ENCODE measurements at places on chromosomes 5 and 9.

GRCh38 chr9:117232281-117232680, 182.6 kb downstream of the ASTN2 start:
- DNase-seq: no peak

GRCh38 chr5:35482167-35482755, 135.4 kb upstream of the SPEF2 start:
- no peak for DNase-seq

DNA sequence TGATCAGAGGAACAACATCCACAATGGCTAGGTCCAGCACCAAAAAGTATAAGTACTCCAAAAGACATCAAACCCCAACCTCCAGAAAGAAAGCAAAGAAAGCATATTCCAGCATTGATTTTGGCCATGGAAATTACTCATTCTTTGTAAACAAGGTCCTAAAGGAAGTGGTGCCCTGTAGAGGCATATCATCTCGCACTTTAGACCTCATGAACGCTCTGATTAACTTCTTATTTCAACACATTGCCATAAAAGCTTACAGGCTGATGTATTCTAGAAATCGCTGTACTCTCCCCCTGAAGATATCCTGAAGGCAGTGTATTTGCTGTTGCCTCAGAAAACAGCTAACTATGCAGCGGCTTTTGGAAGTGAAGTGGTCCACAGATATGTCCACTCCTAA, 82.7 kb upstream of the TNPO1 start:
- no peak for DNase-seq

GRCh38 chr5:80632700-80633099, 21.8 kb upstream of the MSH3 start:
- no peak for DNase-seq

- DNase-seq: no peak
These were observed 93.4 kb downstream of the PPIC start for GRCh38 chr5:122943050-122943698.

DNA sequence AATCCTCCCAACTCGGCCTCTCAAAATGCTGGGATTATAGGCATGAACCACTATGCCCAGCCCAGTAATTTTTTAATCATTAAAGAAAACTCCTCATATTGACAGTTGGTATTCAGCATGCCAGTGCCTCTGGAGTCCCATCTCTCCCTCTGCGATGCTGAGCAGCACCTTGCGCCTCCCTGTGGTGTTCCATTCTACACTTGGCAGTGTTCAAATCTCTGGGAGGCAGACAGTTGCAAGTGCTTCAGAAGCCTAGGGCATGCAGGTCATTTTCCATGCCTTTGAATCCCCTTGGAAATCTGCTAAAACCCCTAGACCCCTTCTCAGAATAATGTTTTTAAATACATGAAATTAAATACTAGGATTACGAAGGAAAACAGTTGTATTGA, 41.3 kb downstream of the GARNL3 start:
- no peak for DNase-seq

GRCh38 chr5:116371431-116371830, 203.2 kb downstream of the SEMA6A start:
- no peak for DNase-seq

- no peak for DNase-seq
These were observed 320.1 kb downstream of the DEPDC1B start for GRCh38 chr5:60379907-60380306.

DNA sequence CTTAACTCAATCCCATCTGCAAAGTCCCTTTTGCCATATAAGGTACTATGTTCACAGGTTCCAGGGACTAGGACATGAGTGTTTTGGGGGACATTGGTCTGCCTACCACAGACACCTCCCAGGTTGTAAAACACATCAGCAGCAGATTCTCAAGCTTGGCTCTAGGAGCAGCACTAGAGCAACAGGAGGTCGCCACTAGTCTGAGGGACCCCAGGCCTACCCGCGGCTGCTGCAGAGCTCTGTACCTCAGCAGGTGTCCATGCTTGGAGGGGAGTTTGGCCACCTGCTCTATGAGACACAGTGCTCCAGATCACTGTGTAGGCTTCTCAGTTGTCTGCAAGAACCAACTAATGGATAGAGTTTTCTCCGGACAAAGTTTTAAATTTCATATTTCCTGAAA, 262.2 kb upstream of the ARRDC3 start:
- no peak for DNase-seq

DNA sequence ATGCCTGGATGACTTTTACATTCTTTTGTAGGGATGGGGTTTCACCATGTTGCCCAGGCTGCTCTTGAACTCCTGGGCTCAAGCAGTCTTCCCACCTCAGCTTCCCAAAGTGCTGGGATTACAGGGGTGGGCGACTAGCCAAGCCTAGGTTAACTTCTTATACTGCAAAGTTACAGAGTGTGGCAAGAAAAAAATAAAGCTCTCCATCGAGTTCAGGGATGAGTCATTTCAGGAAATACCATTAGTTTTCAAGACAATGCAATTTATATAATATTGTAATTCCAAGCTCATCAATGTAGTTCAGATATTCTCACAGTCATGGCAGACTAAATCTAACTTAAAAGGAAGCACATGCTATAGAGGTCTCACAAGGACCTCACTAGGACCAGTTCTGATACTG, 11.5 kb upstream of the ABO start:
- no peak for DNase-seq

GRCh38 chr5:28903643-28904042, 1865.3 kb upstream of the CDH9 start:
- no peak for DNase-seq

DNA sequence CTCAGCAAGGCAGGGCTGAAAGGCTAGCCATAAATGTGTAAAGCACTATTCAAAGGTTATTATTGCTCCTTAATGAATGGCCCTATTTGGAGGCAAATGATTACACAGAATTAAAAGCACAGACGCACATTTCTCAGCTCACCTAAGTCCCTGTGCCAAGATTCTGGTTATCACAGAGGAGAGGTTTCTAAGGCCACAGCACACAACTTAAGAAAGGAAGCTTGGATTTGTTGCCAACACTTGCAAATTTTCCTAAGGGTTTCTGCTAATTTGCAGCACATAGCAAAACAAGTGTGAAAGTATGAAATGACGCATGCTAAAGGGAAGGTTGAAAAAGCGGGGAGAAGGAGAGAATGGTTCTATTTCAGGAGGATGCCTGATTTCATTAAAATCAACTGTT, 834.1 kb upstream of the C9orf72 start:
- DNase-seq: no peak

DNA sequence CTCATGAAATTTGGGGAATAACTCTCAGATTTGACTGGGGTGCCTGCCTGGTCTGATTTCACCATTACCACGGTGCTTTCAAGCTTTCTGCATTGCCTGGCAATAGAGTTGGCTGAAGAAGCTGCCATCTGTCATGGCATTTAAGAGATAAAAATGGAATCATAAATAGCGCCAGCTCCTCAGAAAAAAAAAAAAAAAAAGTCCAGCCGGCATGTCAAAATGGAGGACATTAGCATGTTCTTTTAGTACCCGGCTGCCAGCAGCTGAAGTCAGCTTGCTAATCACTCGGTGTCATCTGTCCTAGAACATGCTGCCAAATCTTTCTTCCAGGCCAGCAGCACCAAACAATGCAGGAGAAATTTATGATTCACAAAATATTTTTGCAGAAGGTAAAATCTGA, 57.7 kb upstream of the CER1 start:
- DNase-seq: no peak

- DNase-seq: no peak
These were observed 15.8 kb downstream of the PTPA start for GRCh38 chr9:129126749-129127618.

GRCh38 chr5:160649304-160649703, 202.7 kb downstream of the ATP10B start:
- DNase-seq: no peak

- DNase-seq: no peak
These were observed 38.0 kb upstream of the OSMR start for GRCh38 chr5:38807570-38808483.

DNA sequence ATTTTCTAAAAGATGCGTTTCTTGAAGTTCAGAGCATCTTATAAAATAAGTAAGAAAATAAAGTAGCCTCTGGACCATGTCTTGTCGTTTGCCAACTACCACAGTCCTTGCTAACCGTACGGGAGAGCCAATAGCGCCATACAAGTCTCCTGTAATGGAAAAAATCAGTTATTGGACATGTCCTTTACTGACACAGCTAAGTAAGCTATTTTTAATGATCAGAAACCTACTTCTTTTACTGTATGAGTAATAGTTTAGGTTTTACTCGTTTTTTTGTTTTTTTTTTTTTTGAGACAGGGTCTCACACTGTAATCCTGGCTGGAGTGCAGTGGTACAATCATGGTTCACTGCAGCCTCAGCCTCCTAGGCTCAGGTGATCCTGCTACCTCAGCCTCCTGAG, 37.7 kb upstream of the RAPGEF6 start:
- DNase-seq: no peak

DNA sequence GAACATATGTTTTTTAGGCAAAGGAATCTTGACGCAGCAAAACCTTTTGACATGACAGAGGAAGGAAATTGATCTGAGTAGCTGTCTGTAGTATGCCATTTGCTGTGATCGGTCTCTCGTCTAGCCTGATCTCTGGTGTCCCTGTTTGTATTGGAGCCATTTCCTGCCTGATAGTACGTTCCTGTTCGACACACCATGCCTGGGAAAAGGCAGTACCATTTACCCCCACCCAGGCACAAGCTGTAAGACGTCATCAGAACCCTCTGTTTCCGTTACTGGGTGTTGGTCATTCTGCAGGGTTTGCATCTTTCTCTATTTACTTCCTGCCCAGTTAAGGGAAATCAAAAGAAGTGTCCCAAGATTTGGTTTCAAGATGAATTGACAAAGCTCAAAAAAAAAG, 129.7 kb downstream of the CEMIP2 start:
- DNase-seq: no peak

- no peak for DNase-seq
These were observed 16.9 kb upstream of the LAMC3 start for GRCh38 chr9:130991778-130992681.

DNA sequence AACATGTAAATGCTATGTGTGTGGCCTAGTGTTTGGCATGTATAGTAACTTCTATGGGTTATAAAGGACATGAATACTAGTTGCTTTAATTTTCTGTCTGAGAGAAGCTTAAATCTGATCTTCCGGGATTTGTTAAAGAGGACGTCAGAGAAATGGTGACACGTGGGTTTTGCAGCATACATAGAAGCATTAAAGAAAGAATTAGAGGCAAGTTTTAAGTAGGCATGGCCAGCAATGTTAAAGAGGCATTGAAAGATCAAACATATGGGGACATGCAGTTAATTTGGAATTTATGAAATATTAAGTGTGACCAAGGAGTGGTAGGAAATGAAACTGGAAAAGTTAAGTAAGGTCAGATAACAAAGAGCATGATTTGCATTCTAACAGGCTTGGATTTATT, 311.4 kb upstream of the RIOK2 start:
- DNase-seq: no peak

- no peak for DNase-seq
These were observed 69.8 kb upstream of the DAB2 start for GRCh38 chr5:39494534-39494933.

GRCh38 chr9:18923671-18924430, 109.2 kb downstream of the SAXO1 start:
- no peak for DNase-seq

Data from activated T-cell treated with anti-CD3 and anti-CD28 coated beads, Interleukin-2, amount 50 U/mL, for 48 hours (primary cell).